Activated T-helper 2 cell treated with anti-CD3 and anti-CD28 coated beads, Interferon-gamma antibody, Interleukin-2, Interleukin-4, amounts not matched to agents 10 μg/mL and 5 μg/mL and 100 μg/mL, durations not matched to agents 14 hours and 24 hours and 36 hours (primary cell): ENCODE measurements at places on chromosomes 3 and 15.

DNA sequence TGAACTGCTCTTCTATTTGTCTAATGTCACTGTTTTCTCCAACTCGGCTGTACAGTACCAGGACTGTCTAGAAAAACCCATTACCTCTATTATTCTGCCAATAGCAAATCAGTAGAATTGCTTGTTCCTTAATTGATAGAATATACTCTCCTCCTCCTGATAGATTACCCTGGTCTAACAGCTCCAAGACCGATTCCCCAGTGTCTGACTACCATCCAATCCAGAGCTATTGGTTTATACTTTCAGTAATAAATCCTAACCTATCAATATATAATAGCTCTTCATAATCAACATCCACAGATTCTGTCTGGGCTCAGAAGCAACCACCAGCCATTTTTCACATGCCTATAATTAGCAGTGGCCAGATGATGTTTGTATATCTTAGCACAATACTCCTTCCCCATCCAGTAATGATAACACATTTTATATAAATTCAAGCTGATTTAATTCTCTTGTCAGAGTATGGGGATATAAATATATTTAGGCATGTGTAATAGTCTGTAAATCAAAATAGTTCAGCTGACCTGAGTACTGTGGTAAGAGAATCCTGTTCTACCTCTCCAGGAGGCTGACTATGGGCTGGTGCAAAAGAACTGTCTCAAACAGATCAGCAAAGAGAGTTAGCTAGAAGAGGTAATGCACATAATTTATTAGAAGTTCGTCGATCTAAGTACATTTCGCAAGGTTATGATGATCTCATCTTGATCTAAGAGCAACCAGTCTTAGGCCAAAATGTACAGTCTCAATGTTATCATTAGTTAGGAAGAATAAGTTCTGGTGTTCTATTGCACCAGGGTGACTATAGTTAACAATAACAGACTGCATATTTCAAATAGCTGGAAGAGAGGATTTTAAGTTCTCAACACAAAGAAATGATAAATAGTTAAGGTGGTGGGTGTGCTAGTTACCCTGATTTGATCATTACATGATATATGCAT is 193.4 kb downstream of the SHOX2 start:
- DNase-seq, result no peak

- DNase-seq, result no peak
These were observed 40.5 kb downstream of the SEMA3G start for GRCh38 chr3:52404391-52404790.

DNA sequence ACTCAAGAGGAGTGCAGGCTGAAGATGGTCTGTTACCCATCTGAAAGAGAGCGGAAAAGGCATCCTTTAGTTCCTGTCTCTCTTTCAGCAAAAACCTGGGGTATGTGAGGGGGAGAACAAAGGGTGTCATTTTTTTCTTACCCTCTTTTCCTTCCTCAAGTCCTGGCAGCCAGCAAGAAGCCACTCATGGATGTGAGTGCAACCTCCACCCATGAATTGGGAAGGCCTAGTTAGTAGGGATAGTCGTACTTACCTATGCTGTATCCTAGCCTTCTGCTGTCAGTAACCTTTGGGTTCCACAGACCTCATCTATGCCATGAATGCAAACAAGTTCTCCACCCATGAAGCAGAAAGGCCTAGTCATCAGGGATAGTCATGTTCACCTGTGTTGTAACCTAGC is 472.8 kb downstream of the ZIC1 start:
- no peak for DNase-seq

DNA sequence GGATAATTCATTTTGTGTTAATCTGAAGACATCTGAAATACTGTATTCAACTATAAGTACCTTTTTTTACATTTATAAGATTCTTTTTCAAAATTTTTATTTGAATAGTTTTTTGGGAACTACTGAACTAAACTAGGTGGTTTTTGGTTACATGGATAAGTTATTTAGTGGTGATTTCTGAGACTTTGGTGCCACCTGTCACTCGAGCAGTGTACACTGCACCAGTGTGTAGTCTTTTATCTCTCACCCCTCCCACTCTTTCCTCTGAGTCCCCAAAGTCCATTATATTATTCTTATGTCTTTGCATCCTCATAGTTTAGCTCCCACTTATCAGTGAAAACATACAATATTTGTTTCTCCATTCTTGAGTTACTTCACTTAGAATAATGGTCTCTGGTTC is 57.6 kb downstream of the CD86 start:
- DNase-seq, result no peak

- DNase-seq, result no peak
These were observed 556 bp downstream of the USP19 start for GRCh38 chr3:49120096-49120437.

DNA sequence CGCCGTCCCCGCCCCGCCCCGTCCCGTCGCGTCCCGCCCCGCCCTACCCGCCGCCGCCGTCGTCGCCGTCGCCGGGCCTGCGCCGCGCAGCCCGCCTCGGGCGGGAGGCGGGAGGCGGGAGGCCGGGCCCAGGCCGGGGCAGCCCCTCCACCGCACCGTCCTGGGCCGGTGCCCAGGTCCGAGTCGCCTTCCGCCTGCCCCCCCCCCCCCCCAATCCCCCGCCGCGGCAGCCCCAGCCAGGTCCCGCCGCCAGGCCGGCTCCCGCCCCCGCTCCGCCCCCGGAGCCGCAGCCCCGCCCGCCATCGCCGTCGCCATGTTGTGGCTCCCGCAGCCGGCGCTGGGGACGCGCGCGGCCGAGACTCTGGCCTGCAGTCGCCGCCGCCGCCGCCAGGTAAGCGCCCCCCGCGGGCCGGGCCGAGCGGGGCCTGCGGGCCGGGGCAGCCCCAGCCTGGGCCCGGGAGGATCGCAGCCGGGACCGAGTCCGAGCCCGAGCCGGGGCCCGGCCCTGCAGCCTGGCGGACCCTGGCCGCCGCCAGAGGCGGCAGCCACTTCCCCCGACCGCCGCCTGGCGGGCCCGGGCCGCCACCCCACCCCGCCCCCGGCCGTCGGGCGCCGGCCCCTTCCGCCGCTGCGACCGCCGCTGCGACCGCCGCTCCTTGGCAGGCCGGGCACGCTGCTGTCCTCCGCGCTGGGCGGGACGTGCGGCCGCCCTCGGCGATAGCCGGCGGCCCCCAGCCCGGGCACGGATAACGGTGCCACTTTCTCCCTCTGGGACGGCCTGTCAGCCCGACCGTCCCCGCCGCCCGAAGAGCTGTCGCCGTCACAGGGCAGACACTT is at the start of gene ZNF592:
Gene ZNF592 (plus strand): TSS at position 319 of the 837 bp plus-strand sequence. CDS start 34,084 bp downstream, outside the sequence.
- DNase-seq, result peak; percentile 76

- no peak for DNase-seq
These were observed 88.8 kb downstream of the CPN2 start for GRCh38 chr3:194262176-194262924.

GRCh38 chr15:41839781-41840491 is 1.3 kb downstream of the PLA2G4B start:
- DNase-seq, result no peak

DNA sequence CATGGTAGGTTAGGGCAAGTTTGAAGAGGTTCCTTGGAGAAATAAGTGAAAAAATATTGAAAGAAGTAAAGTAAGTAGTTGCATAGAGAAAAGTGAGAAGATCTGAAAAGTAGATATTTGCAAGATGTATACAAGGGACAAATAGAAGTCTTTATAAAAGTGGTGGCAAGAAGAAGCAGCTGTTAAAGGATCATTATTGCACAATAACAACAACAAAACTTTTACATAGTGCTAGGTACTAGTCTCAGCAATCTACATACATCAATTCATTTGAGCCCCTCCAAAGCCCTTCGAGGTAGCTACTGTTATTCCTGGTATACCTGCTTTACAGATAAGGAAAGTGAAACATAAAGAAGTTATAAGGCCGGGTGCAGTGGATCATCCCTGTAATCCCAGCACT is 239.6 kb downstream of the MEIS2 start:
- no peak for DNase-seq

DNA sequence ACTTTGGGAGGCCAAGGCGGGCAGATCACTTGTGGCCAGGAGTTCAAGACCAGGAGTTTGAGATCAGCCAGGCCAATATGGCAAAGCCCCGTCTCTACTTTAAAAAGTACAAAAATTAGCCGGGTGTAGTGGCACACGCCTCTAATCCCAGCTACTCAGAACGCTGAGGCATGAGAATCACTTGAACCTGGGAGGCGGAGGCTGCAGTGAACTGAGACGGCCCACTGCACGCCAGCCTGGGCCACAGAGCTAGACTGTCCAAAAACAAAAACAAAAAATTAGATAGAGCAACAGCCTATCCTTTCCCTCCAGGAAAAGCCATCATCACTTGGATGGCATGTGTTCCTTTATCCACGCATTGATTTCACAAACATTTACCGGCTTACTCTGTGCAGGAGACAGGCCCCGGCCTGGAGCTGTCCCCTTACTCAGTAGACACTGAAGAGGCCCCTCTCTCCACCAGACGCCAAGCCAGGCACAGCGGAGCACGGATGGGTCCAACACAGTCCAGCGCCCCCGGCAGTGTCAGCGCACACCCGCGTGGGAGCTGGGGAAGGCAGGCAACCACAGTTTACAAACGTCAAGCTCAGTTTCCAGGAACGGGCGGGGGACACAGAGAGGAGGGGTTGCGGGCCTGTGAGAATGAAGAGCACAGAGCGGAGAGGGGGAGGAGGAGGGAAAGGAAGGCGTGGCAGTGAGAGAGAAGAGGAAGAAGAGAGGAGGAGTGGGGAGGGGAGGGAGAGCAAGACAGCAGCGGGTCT is 3.1 kb downstream of the GP5 start:
- peak; percentile 48 for DNase-seq

DNA sequence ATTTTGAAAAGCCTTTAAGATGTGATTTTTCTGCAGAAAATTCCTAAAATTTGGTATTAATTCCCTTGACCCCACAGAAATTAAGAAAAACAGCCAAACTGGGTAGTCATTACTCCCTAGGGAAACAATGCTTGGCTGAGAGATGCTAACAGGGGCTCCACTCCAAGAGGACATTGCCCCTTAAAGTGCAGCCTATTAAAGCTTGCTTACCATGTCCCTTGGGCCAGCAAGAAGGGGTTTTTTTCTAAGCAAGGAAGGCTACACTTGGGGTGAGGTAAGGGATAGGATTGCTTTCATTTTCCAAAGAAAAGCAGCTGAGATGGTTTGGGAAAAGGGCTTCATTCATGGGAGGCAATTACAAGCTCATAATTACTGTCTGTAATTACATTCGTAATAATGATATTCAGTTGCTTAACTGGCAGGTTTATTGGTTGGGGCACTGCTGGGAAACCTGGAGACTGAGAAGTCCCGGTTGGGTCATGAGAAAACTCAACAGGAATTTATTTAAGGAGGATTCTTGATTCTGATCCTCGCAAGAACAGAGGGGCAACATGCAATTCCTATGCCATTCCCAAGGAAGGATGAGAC is 247.5 kb downstream of the NR1D2 start:
- DNase-seq, result no peak

DNA sequence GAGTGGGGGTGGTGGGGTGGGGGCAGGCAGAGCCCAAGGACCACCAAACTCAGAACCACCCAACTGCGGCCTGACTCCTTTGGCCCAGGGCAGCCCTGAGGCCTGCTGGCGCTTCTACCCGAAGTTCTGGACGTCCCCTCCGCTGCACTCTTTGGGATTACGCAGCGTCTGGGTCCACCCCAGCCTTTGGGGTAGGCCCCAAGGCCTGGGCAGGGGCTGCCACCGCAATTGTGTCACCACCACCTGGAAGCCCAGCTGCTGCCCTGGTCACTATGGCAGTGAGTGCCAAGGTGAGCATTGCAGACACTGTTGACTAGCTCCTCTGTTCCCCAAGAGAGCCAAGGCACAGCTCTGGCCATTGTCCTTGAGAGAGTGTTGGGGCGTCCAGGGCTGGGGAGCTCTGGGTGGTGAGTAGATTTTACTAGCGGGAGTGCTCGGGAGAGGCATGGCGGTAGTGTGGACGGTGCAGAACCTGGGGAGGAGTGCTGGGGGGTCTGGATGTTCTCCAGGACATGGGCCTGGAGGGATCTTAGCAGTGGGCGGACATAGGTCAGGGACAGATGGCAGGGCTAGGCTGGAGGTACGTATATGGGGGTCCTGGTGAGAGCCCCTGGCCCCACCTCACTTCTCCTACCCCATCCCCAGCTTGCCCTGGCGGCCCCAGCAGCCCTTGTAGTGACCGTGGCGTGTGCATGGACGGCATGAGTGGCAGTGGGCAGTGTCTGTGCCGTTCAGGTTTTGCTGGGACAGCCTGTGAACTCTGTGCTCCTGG is 12.8 kb downstream of the NT5DC2 start:
- no peak for DNase-seq

DNA sequence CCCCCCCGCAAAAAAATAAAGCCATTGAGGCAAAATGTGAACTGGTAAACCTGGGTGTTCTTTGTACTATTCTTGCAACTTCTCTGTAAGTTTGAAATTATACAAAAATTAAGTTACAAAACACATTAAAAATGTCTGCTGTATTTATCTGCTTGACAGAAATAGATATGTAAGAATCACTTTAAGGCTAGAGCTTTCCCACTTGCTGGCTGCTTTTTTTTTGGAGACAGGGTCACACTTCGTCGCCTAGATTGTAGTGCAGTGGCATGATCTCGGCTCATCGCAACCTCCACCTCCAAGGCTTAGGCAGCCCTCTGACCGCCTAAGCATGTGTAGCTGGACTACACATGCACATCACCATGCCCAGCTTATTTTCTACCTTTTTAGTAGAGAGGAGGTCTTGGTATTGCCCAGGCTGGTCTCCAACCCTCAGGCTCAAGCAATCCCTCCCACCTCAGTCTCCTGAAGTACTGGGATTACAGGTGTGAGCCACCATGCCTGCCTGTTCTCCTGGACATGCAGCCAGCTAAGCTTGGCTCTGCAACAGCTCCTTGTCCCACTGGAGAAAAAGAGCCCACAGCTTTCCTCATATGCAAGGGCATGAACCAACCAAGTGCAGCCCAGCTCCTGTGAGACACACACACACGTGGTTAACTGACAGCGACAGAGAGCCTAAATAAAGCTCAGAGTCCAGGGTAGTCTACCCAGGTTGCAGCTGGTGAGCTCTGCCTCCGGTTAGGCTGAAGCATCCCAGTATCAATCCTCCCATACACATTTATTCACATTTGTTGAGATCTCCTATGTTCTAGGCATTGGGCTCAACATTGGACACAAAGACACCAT is 4.5 kb downstream of the RPS17 start:
- no peak for DNase-seq

- no peak for DNase-seq
These were observed 85.1 kb downstream of the MTHFS start for GRCh38 chr15:79811406-79812405.

DNA sequence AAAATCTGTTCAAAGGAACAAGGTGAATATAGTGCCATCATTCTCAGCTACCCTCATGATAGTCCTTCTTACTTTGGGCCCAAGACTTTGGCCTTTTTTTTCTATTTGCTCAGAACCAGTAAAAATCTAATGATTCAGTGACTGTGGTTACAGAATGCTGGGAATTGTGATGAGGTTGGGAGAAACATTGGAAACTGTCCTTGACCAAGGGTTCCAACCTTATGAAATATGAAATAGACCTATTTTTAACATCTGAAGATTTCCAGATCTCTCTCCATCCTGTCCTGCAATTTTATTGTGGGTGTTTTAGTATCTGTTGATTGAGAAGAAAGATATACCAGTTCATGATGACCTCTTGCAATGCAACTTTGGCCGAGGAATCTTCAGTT is 34.9 kb downstream of the TMEM45A start:
- DNase-seq, result no peak

GRCh38 chr15:95520922-95521321 is 809.6 kb upstream of the NR2F2 start:
- DNase-seq, result no peak
